ENCODE measurements at places on chromosomes 5 and 9.

DNA sequence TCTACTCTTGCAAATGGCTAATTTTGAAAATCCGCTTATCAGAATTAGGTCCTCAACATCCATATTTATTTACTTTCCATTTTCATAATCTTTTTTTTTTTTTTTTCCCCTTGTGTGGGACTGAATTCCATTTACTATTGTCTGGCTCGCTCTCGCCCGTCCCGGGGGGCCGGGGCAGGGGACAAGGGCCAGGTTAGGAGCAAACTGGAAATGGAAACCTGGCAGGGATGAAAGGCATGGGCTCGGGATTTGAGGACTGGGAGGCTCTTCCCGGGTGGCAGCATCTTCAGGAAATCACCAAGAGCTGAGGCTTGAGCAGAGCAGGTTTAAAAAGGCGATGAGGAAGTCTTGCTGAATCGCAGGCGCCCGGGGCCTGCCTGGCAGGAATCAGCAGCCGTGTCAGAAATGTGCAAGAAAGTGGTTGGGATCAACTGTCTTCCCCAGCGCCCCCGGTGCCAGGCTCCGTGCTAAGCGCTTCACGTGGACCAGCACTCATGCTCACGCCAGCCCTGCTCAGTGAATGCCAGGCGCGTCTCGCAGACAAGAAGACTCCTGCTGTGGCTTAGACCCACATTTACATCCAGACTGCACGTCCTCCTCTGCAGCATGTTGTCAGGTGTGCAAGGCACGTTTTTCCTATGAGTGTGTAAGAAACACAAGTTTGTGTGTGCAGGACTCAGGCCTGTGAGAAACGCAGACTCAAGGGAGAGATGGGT is 66.3 kb upstream of the UNC5A start:
- DNase-seq, result no peak

GRCh38 chr9:16074963-16075362 is 522.1 kb downstream of the CCDC171 start:
- DNase-seq, result no peak

GRCh38 chr9:136536721-136537241 is 9.1 kb downstream of the NOTCH1 start:
- DNase-seq, result no peak

- no peak for DNase-seq
Observed at GRCh38 chr5:170120576-170120975, 14.9 kb downstream of the FOXI1 start.

DNA sequence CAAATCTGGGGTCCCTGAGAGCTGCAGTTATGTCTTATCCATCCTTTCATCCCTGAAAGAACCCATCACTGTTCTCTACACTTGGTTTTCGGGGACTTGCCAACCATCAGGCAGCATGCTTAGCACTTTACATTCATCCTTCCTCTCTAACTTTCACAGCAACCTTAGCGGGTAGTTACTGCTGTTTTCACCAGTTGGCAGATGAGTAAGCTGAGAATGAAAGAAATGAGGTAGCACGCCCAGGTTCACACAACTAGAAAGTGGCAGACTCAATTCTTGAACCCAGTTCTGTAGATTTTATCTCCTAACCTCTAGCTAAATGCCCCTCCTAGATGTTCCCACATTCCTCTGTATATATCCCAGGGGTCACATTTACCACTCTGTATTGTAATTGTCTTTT is 342.0 kb upstream of the WWC1 start:
- DNase-seq, result no peak

- no peak for DNase-seq
Observed at GRCh38 chr5:166595274-166595951, 1696.0 kb upstream of the WWC1 start.

DNA sequence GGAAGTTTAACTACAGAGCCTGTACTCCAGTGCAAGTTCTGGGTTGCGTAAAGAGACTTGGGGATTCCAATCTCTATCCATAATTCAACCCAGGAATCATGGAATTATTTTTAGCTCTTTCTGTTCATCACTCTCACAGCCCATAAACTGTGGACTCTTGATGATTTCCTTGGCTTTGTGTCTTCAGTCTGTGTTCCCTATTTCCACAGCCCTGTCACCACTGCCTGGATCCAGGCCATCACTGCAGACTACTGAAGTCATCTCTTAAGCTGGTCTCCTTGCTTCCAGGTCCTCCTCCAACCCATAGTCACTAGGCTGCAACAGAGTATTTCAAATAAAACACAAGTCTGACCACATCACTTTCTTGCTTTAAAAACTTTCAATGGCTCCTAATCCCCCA is 211.7 kb downstream of the PLK2 start:
- DNase-seq, result no peak

- DNase-seq, result no peak
Observed at GRCh38 chr5:32508806-32509805, 64.6 kb upstream of the ZFR start.

GRCh38 chr9:78439866-78440830 is 143.2 kb downstream of the PSAT1 start:
- DNase-seq, result no peak

DNA sequence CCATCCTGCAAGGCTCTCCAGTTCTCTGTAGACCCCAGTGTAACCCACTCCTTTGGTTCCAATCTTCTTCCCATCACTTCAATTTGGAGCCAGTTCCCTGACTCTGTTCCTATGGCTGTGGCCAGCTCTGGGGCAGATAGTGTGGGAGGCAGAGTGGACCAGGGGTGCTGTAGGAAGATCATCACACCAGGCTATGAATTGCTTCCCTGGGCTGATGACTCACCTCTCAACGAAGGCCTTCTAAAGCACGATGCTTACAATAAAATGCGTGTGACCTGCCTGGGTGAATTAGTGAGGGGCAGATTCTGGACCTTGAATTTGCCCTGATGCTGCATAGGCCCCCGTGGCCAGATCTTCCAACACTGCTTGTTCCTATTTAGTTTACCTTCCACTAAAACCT is 289.7 kb downstream of the FBXL7 start:
- no peak for DNase-seq
